ENCODE measurements at places on chromosomes 12 and 14.

- no peak for DNase-seq
Observed at GRCh38 chr12:67155863-67156262, 113.3 kb upstream of the CAND1 start.

- DNase-seq, result no peak
Observed at GRCh38 chr12:74770552-74770951, 232.9 kb downstream of the ATXN7L3B start.

DNA sequence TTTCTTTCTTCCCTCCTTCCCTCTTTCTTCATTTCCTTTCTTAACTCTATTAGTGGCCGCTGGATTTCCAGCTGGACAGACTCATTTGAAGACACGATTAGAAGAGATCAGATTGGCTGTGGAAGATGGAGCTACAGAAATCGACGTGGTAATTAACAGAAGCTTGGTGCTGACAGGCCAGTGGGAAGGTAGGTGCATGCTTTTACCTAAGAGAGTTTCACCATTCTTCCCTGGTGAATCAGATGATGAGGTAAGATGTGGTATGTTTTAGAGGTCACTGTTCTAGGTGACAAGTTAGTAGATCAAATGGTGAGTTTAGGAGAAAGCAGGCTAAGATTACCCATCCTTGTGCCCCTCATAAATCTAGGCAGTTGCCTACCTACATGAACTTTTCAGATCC is 51.6 kb downstream of the DERA start:
- DNase-seq, result no peak

GRCh38 chr14:49381778-49382177 is 204.4 kb downstream of the RPS29 start:
- DNase-seq, result no peak

GRCh38 chr14:97298736-97299135 is 501.6 kb downstream of the VRK1 start:
- no peak for DNase-seq

DNA sequence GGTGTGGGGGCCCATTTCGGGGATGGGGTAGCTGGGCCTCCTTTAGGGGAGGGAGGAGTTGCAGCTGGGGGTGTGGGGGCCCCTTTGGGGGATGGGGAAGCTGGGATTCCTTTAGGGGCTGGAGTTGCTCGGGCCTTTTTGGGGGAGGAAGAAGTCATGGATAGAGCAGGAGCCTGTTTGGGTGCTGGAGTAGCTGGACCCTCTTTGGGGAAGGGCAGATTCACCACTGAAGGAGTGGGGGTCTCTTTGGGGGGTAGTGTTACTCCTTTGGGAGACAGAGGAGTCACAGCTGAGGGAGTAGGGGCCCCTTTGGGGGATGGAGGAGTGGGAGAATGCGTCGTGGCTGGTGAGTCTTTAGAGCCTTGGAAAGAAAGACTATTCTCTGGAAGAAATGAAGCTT is 6.5 kb downstream of the NACA start:
- no peak for DNase-seq

DNA sequence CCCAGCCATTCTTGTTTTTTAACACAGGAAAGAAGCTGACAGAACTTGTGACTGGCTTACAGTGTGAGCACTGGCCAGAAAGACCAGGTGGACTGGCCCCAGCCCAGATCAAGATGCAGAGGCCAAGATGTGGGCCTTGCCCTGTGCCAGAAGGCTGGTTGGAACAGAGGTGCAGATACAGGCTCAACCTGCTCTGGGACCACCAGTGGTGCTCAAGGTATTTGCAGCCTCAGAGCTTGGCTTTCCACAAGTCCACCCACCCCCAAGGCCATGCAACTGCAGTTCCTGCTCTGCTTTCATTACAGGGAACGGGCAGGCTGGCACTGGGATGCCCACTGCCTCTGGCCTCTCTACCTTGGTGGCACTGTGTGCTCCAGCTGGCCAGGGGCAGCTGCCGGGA is 23.3 kb downstream of the ZFC3H1 start:
- DNase-seq, result no peak

- no peak for DNase-seq
Observed at GRCh38 chr12:119946213-119946612, 42.8 kb upstream of the BICDL1 start.

DNA sequence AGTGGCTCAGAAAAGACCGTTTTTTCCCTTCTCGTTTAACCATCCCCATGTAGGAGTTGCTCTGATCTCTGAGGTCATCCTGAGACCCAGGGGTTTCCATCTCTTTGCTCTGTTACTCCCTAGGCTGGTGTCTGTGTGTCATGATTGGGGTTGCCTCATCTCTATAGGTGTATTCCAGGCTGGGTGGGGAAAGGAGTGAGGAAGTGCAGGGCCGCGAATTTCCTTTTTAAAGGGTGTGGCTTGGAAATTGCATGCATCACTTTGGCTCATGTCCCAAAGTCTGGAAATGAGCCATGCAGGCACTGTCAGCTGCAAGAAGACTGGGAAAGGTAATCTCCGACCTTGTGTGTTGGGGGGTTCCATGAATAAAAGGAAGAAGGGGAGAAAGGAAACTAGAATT is 201.9 kb downstream of the AACS start:
- DNase-seq, result no peak

GRCh38 chr14:32367516-32367915 is 38.4 kb downstream of the AKAP6 start:
- no peak for DNase-seq

GRCh38 chr14:99475179-99475578 is 5.5 kb downstream of the SETD3 start:
- no peak for DNase-seq

DNA sequence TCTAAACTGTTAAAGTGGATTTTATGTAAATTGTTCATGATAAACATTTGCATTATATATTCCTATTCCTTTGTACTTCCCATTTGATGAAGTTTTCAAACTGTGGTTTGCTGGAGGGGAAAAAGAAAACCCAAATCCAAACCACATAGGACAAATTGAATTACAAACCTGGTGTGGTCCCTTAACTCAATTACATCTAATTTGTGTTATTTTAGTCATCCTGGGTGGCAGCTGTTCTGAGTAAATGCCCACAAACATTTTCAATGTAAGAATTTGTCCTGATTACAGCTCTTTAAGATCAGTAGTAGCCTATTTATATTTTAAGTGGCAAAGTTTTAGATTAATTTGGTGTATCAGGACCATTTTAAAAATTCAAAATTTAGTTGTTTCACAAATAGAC is 153.9 kb downstream of the RAD51B start:
- no peak for DNase-seq

DNA sequence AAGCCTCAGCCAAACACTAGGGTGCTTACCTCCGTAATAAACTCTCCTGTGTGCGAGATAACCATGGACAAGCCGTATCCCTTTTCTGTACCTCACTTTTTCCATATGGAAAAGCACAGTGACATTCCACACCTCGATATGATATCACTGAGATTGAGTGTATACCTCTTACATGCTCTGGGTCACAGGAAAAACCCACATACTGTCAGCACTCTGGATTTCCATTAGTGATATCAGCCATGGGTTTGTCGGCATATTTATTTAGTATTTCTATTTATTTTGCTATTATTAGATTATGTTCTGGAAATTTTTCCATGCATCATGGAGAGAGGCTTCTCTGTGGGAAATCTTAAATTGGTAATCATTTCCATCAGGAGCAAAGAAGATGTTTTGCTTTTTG is 28.0 kb upstream of the DAAM1 start:
- no peak for DNase-seq

DNA sequence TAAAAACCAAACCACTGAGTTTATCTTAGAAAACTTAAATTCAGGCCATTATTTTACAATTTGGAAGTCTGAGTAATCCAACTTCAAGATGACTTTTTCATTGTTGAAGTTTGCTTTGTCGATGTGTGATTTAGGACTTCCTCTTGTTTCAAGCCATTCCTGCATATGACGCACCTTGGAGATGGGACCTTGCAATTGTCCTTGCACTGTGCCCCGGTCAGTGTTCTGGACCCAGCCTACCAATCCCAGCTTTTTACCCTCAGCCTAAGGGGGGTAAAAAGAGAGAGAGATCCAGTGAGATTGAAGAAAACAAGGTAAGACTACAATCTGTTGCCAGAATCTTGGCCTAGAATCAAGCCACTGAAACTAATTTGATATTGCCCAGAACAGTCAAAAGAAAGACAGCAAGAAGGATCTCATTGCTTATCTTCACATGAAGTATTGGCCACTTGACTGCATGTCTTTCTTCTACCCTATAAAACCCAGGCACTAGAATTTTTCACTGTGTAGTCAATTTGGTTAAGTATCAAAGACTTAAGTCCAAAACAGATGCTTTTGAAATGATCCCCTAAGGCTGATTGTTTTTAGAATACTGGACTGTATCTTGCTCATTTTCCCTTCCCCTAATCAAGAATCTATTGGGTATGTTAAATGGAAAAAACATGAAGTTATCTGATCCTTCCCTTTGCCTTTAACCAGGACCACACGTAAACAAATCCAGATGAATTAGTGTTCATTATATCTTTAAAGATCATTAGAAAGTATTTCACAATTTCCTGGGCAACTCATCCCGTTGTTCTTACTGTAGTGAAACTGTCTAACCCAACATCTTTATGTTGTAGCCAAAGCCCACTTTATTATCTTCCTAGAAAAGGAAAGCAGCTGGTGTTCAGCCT is 2.4 kb upstream of the MLH3 start:
- no peak for DNase-seq

DNA sequence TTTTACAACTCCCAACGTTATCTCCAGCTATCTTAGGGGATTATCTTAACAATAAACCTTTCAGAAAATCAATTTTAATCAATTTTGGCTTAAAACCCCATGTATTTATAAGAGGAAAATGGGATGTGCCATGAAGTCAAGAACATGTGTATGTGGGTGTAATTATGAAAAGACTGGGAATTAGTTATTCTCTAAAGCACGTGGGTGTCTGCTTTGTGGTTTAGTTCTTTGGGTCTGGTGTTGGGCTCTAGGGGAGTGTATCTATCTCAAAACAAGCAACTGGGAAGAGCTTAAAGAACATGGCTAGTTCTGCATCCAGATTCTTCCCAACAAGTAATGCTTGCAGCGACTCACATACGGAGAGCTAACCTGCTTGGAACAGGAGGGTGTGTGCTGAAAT is 40.1 kb upstream of the MAX start:
- no peak for DNase-seq

- DNase-seq, result no peak
Observed at GRCh38 chr12:48512855-48513254, 12.6 kb upstream of the OR8S1 start.

DNA sequence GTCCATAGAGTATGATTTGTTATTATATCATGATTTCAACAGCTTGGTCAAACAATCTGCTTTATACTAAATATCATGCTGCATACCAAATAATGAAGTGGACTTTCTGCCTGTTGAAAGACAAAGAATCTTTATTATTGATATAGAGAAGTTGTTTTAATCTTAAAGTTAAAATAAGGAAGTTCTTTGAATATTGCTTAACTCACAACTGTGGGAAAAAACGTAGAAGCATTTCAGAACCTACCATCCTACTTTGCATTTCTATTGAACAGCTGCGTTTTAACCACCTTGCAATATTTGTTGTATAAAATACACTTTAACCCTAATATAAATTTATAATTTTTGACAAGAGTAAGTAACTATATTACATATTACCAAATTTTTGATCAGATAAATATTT is 22.9 kb upstream of the ARL1 start:
- DNase-seq, result no peak

GRCh38 chr14:73249108-73249507 is 11.8 kb downstream of the PAPLN start:
- DNase-seq, result no peak

DNA sequence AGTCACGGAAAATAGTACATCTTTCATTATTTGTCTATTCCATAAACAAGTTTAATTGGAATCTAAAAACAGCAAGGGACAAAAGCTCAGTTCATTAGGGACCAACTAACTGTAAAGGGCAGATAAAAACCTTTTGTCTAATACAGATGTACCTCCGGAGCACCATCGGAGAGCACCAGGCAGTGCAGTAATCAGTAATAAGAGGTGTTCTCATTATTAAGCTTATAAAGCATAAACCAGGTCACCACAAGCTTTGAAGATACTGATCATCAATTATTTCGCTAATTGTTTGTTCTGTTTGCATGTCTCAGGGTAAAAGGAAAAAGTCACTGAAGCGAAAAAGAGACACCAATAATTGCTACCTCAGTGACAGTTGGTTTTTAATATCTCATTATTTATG is 207.3 kb upstream of the PRKD1 start:
- DNase-seq, result no peak

DNA sequence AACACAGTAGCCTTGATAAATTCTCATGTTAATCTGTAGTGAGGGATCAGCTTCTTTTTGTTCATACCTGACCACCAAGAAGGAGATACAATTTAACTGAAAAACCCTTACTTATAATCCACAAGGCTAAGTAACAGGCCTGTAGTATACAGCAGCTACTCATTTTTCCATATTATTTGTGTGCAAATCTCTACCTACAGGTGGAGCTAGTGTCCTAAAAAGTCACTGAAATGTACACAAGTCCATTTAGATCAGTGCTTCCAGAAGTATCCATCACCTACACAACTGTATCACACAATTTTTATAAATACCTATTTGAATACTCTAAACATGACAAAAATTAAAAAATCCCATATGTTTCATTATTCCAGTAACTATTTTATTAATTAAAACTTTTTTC is 173.2 kb downstream of the SLC35F4 start:
- DNase-seq, result no peak

DNA sequence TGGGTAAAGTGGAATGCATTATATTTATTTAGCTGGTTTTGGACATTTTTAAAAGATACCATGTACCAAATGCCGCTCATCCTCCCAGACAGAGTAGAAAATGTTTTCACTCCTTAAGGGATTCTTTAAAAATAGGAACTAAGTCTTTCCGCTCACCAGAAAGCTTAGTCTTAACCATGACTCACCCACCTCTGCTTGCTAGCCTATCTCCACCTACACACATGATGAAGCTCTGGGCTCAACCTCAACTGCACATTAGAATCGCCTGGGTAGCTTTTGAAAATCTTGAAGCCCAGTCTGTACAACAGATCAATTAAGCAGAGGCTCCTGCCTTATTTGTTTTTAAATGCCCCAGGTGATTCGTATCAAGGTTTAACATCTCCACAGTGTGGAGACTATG is 260.5 kb downstream of the NEDD1 start:
- no peak for DNase-seq

DNA sequence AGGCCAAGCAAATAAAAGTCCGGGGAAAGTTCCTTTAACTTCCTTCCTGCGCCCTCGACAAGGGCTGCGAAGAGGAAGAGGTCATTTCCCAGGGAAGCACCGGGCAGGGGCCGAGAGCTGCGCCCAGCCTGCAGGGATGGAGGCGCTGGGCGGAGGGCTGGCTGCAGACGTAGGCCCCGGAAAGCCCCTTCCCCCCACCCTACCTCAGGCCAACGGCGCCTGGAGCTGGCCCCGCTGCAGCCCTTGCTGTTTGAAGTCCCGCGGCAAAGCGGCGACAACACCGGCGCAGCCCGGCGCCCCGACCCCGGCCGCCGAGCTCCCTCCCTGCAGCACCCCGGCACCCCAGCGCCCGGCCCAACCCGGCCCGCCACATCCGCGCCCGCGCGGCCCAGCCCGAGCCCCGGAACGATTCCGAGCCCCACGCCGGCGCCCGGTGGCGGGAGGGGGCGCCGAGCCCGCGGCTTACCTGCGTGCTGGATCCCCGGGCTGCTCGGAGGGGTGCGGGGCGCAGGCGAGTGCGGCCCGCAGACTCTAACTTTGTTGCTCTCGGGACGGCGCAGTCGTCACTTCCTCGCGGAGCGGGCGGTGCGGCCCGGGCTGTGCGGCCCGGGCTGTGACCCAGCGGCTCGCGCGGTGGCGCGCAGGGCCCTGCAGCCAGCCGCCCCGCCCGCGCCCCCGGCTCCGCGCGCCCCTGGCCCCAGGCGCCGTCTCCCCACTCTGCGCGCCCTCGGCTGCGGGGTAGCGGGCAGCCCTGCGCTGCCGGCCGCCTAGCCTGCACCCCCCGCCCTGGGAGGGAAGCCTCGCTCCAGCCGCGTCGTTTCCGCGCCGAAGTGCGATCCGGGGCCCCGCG is 64.8 kb upstream of the PTGR2 start:
- DNase-seq, result peak; percentile 73
